ENCODE measurements at places on chromosomes 5 and 9. TPM values are rescaled to one million over a fixed set of nuclear protein-coding genes. Genes with fewer than 3 reads are reported as not detected.

The OTP gene
- polyA plus RNA-seq: not detected

The TMEM174 gene
- not detected for polyA plus RNA-seq

The GPRIN1 gene
- polyA plus RNA-seq: 0.39 TPM

The TIMD4 gene
- 0.10 TPM for polyA plus RNA-seq

The C1QTNF2 gene
- polyA plus RNA-seq: 1.1 TPM

The NAA35 gene
- 6.8 TPM for polyA plus RNA-seq

The CNTNAP3 gene
- 0.94 TPM for polyA plus RNA-seq

The SECISBP2 gene
- polyA plus RNA-seq: 26.6 TPM

The IGFBPL1 gene
- 0.23 TPM for polyA plus RNA-seq

The SHC3 gene
- polyA plus RNA-seq: 1.8 TPM

The PARP8 gene
- polyA plus RNA-seq: 11.6 TPM

The GPR151 gene
- polyA plus RNA-seq: not detected

The IL5 gene
- not detected for polyA plus RNA-seq

The KIF4B gene
- 0.01 TPM for polyA plus RNA-seq

The ANKRD31 gene
- polyA plus RNA-seq: 0.08 TPM

The WHRN gene
- polyA plus RNA-seq: 4.5 TPM

The TRIM7 gene
- polyA plus RNA-seq: 3.6 TPM

The ZFP2 gene
- 0.35 TPM for polyA plus RNA-seq

The CEL gene
- 0.66 TPM for polyA plus RNA-seq

The TRPM3 gene
- polyA plus RNA-seq: not detected

The PRRT1B gene
- 1.7 TPM for polyA plus RNA-seq

The LRRC19 gene
- polyA plus RNA-seq: not detected

The FGF1 gene
- 1.1 TPM for polyA plus RNA-seq

The ANKRD34B gene
- not detected for polyA plus RNA-seq

The BASP1 gene
- polyA plus RNA-seq: 12.7 TPM

The SPINK13 gene
- not detected for polyA plus RNA-seq

The PCBD2 gene
- 5.7 TPM for polyA plus RNA-seq

The ARHGEF28 gene
- 7.0 TPM for polyA plus RNA-seq

The AQP7 gene
- polyA plus RNA-seq: 2.2 TPM

The FRRS1L gene
- under 0.01 TPM for polyA plus RNA-seq

The IL31RA gene
- 0.13 TPM for polyA plus RNA-seq

The ADGRV1 gene
- polyA plus RNA-seq: 3.6 TPM

The CAMK4 gene
- 0.45 TPM for polyA plus RNA-seq

The SCGB3A2 gene
- polyA plus RNA-seq: 914 TPM

The ALDH1B1 gene
- polyA plus RNA-seq: 14.8 TPM

The PRLR gene
- polyA plus RNA-seq: 0.02 TPM

The RNF183 gene
- 1.1 TPM for polyA plus RNA-seq

All from lung (tissue), 17 donors.